ENCODE measurements at places on chromosomes 3 and 15. TPM values are rescaled to one million over a fixed set of nuclear protein-coding genes. Genes with fewer than 3 reads are reported as not detected.

- no peak for DNase-seq
Observed at GRCh38 chr3:186775999-186776398, 7.4 kb upstream of the EIF4A2 start.

LRRIQ4 gene
- not detected for total RNA-seq

KIF7 gene
- 11.3 TPM for total RNA-seq

- DNase-seq = no peak
Observed at GRCh38 chr3:33173103-33173502, 45.5 kb downstream of the SUSD5 start.

GRCh38 chr15:61248790-61249189 lies 19.7 kb upstream of the RORA start:
- no peak for DNase-seq

GRCh38 chr15:79938143-79938542 lies 32.9 kb downstream of the BCL2A1 start:
- DNase-seq = no peak

DNA sequence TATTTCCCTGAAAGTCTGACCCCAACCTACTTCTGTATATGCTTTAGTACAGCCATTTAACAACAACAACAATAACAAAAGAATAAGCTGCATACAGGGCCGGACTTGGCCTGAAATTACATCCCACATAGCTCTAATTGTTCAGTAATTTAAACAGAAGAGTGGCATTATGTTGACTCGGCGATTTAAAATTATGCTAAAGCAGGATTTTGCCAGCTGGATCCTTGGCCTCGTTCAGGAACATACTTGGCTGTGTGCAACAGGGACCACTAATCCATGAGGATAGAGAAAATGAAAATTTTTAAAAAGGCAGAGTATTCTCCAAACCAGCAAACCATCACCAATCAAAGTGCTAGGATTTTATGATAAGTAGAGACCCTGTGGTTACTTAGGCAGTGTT lies 433.1 kb upstream of the RBMS3 start:
- DNase-seq = no peak

DNA sequence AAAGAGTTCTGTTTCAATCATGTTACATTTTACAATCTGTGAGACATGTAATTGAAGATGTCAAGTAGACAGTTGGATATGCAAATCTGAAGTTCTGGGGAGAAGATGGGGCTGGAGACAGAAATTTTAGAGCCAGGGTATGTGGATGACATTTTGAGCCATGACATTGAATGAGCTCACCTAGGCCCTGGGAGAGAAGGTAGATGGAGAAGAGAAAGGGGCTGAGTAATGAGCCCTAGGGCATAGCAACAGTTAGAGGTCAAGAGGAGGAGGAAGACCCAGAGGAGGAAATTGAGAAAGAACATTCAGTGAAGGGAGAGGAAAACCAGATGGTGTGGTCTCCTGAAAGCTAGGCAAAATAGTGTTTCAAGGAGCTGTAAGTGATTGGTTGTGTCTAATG lies 15.3 kb downstream of the TMEM266 start:
- DNase-seq = no peak

- DNase-seq = no peak
Observed at GRCh38 chr15:26374806-26375205, 398.1 kb downstream of the GABRB3 start.
